ENCODE measurements at places on chromosomes 7 and 10.

DNA sequence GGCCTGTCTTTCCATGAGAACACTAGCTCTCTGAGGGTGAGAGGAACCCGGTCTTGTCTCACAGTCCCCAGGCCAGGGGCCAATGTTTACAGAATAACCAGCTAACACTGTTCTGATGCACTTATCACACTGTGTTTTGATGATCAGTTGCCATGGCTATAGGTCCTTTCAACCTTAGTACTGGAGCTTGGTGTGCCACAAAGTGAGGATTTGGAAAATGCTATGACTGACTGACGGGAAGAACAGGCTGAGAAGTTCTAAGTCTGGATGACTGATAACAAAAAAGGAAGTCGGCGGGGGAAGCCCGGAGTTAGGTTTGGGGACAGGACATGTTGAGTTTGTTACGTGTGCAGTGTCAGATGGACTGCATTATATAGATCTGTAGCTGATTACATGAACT lies 141.8 kb downstream of the CTTNBP2 start:
- peak; percentile 51 for DNase-seq

DNA sequence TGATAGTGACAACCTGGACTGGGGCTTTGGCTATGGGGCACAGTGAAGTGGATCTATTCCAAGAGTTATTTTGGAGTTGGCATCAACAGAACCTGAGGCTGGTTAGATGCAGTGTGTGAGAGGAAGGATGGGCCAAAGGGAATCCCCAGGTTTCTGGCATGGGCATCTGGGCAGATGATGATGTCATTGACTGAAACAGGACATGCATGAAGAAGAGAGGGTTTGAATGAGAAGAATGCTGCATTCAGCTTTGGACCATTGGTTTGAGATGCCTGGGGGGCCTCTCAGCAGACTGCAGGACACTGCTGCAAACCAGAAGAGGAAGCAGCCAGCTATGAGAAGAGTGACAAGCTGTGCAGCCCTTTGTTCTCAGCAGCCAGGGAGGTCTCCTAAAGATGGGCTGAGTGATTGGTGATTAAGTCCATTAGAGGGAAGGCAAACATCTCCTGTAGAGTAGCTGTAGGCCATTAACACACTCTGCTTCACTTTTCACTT lies 23.1 kb upstream of the PIK3CG start:
- no peak for DNase-seq

- no peak for DNase-seq
Observed at GRCh38 chr7:130881799-130882141, 147.8 kb upstream of the KLF14 start.

GRCh38 chr10:73810735-73811465 lies 498 bp downstream of the NDST2 start:
- peak; percentile 65 for DNase-seq

- DNase-seq = no peak
Observed at GRCh38 chr7:135661311-135662122, 797 bp upstream of the STMP1 start.

- no peak for DNase-seq
Observed at GRCh38 chr7:36563706-36564327, 160.5 kb downstream of the AOAH start.

DNA sequence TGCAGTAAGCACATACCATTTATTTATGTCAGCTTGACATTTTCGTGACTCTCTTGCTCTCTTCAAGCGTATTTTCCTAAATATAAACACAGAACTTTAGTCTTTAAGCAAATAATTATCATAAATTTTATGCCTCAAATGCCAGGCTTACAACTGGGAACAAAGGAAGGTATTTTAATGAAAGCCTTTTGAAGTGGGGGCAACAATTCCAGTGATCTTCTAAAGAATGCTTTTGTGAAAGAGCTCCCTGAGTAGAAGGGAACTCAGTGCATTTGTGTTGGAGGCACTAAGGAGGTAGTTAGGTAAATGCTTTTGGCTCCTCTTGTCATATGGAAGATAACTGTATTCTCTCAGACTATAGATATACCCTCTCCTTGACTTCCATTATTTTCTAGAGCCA lies 104.9 kb downstream of the VPS50 start:
- DNase-seq = no peak

- DNase-seq = no peak
Observed at GRCh38 chr10:13079776-13080050, 20.2 kb upstream of the OPTN start.

DNA sequence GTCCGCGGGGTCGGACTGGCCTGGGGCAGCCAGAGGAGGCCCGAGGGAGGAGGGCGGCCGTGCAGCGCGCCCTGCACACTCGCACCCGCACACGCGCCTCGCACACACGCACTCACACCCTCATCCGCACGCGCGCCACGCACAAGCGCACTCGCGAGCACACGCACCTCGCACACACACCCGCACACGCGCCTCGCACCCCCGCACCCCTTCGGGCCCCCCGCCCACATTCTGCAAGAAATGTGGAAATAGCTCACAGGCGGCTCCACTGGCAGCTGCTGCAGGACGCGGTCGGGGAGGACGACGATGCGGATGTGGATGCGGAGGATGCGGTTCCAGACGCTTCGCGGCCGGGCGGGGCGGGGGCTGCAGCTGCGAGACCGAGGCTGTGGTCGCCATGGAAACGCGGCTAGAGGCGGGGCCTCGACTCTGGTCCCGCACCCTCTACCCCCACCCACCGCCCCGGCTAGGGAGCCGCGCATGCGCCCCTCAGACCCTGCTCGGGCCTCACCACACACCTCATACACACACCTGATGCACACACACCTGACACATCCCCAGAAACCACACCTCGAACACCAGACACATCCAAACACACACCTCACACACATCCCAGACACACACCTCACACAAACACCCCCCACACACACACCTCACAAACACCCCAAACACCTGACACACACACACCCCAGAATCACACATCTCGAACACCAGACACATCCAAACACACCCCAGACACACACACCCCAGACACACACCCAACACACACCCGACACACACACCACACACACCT lies at the start of gene CALY:
Gene CALY (minus strand): TSS at position 320 of the 793 bp plus-strand sequence. CDS start 7,907 bp downstream, outside the sequence.
- DNase-seq = peak; percentile 82

- DNase-seq = peak; percentile 96
Observed at GRCh38 chr10:118840071-118840775, 85.5 kb upstream of the CACUL1 start.

GRCh38 chr7:74622228-74622749 lies 35.2 kb upstream of the GTF2I start:
- no peak for DNase-seq

DNA sequence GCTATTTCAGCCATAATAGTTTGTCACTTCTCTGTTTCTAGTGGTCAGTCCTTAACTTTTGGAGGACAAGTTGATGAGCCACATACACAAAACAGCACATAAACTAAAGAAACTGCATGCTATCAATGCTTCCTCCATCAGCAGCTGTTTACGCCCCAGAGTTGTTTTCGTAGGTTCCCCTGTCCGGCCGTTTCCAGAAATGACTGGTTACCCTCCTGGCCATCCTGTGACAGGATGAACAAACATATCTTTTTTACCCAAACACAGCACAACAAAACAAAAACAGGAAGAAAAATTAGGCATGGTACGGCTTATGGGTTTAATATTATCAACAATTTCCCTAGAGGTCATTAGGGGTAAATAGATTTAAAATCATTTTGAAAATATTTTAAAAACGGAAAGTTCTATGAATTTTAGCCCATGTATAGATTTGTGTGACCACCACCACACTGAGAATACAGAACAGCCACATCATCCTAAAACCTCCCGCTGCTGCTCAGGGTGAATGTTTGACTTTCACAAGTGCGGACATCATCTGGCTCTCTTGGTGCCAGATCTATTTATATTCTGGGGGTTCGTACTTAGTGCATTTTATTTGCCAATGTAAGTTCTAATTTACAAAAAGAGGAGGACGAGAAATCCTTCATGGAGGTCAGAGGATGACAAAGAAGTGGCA lies 74.8 kb downstream of the HIPK2 start:
- no peak for DNase-seq

DNA sequence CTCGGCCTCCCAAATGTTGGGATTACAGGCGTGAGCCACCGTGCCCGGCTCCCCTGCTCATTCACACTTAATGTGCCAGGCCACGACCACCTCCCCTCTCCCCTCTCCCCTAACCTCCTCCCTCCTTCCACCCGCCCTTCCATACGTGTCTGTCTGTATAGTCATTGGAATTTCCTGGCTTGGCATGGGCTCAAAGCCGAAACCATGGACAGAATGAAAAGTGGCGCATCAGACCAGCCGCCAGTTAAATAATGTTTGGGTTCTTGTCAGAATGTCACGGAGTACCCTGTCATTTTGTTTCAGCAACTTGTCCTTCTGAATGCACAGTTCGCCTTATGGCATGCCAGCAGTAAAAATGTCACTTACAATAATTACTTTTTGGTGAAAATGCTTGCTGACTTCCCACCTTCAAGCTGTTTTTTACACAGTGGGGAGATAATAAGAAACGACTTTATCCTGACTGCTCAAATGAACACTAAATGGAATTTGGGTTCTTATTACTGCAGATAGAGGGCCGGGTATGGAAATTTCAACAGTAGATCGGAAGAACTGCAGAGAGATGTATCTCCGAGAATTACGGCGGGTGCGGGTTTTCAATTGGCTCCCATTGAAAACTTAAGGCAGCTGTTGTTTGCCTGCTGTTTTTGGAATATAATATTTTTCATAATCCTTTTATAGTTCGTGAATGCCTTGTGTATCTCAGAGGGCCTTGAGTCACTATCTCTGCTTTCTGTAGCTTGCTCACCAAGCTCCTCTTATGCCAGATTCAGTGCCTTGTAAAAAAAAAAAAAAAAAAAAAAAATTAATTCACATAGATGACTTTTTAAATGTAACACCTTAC lies 65.5 kb upstream of the SH2B2 start:
- DNase-seq = no peak

Data from activated CD8-positive, alpha-beta T cell treated with anti-CD3 and anti-CD28 coated beads for 36 hours (primary cell).